ENCODE measurements at places on chromosomes 5 and 9. TPM values are rescaled to one million over a fixed set of nuclear protein-coding genes. Genes with fewer than 3 reads are reported as not detected.

MSX2 gene
- polyA plus RNA-seq = 0.62 TPM

HSPA5 gene
- polyA plus RNA-seq = 415 TPM

PFN3 gene
- 0.72 TPM for polyA plus RNA-seq

SEMA5A gene
- polyA plus RNA-seq = 44.9 TPM

GLRA1 gene
- not detected for polyA plus RNA-seq

NTNG2 gene
- polyA plus RNA-seq = 0.46 TPM

PLAC8L1 gene
- polyA plus RNA-seq = 0.82 TPM

FAM221B gene
- 0.07 TPM for polyA plus RNA-seq

PCDHB7 gene
- polyA plus RNA-seq = 5.3 TPM

SLC34A3 gene
- 5.2 TPM for polyA plus RNA-seq

MCC gene
- 27.5 TPM for polyA plus RNA-seq

THBS4 gene
- polyA plus RNA-seq = 19.3 TPM

ORM2 gene
- polyA plus RNA-seq = not detected

- DNase-seq = no peak
Observed at GRCh38 chr9:31790720-31791119, 593.7 kb upstream of the ACO1 start.

- DNase-seq = no peak
Observed at GRCh38 chr5:81755320-81755719, 4.4 kb upstream of the SSBP2 start.

- DNase-seq = no peak
Observed at GRCh38 chr5:83265318-83265717, 188.0 kb downstream of the XRCC4 start.

DNA sequence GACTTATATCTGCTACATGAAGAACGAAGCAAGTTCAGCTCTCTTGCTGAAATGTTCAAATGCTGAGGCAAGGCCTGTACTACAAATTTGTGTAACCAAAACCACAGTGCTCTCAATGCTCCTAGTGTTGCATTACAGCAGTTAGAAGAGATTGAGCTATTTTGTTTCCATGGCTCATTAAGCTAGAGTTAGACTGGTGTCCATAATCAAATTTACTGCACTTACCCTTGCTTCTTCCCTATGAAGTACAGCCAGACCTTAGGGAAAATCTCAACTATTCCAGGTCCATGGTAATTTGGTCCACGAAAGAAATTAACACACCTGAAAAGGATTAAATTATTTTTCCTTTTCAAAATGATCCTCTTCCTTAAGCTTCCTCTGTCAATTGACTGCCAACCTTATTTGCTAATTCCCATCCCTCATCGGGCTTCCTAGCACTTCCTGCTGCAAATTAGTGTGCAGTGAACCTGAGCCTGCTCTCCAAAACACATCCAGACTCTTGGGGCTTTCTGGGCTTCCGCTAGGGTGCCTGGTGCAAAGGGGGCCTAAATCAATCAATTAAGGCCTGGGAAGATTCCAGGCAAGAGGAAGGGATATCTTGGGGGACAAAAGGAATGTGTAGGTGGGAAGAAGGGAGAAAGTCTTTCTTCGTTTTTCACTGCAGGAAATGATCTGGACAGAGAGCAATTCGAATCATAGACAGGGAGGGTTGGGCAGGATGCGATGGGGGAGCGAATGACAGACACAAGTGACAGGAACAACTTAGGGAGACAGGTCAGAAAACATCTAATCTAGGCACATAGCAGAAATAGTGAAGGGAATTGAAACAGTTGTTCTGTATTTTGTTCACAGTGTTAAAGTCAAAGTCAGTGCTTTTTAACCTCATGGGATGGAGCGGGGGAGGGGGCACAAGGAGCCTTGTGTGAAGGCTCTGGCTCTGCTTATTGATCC is 542.4 kb downstream of the RAB3C start:
- no peak for DNase-seq

- no peak for DNase-seq
Observed at GRCh38 chr9:89138463-89139390, 39.9 kb downstream of the SHC3 start.

- DNase-seq = no peak
Observed at GRCh38 chr5:13427827-13428557, 516.5 kb downstream of the DNAH5 start.

- no peak for DNase-seq
Observed at GRCh38 chr9:76570826-76571225, 111.8 kb downstream of the GCNT1 start.

GRCh38 chr5:67978171-67978570 is 237.4 kb upstream of the PIK3R1 start:
- DNase-seq = no peak

GRCh38 chr5:125550274-125550673 is 803.8 kb upstream of the ZNF608 start:
- DNase-seq = peak; percentile 63

DNA sequence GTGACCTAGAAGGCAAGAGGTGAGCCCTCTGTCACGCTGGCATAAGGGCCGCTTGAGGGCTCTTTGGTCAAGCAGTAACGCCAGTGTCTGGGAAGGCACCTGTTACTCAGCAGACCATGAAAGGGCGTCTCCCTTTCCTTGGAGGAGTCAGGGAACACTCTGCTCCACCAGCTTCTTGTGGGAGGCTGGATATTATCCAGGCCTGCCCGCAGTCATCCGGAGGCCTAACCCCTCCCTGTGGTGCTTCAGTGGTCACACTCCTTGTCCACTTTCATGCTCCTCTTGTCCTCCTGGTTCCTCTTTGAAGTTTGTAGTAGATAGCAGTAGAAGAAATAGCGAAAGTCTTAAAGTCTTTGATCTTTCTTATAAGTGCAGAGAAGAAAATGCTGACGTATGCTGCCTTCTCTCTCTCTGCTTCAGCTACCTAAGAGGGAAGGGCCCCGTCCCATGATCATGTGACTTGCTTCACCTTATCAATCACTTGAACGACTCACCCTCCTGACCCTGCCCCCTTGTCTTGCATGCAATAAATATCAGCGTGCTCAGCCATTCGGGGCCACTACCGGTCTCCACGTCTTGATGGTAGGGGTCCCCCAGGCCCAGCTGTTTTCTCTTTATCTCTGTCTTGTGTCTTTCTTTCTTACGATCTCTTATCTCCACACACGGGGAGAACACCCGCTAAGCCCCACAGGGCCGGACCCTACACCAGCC is 16.7 kb upstream of the SCGB3A1 start:
- no peak for DNase-seq

DNA sequence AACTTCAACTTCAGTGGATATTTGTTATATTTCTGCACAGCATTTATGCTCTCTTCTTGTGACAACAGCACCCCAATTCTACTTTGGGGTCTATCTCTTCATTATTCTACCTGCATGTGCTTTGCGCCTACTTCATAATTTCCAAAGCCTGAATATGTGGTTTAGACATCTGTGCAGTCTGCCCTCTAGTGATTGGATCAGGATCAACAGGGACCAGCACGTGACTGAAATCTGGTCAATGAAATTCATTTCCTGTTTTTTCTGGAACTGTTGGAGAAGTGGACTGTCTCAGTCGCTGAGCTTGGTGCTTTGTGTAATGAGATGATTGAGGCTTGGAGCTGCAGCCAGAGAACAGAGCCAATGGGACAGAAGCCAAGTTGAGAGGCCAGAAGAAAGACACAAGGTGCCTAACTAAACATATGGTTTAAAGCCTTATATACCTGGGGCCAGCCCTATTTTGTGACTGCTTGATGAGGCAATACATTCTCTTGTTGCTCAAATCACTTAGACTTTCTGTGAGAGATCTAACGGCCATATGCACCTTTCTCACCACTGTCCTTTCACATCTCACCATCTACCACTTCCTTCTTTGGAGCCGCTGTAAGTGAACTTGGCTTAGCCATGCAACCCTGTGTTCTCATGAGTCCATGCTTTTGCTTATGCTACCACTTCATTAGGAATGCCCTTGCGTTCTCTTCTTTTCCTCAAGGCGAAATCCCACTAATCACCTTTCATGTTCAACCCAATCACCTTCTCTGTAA is 68.8 kb upstream of the PPP2R2B start:
- no peak for DNase-seq

DNA sequence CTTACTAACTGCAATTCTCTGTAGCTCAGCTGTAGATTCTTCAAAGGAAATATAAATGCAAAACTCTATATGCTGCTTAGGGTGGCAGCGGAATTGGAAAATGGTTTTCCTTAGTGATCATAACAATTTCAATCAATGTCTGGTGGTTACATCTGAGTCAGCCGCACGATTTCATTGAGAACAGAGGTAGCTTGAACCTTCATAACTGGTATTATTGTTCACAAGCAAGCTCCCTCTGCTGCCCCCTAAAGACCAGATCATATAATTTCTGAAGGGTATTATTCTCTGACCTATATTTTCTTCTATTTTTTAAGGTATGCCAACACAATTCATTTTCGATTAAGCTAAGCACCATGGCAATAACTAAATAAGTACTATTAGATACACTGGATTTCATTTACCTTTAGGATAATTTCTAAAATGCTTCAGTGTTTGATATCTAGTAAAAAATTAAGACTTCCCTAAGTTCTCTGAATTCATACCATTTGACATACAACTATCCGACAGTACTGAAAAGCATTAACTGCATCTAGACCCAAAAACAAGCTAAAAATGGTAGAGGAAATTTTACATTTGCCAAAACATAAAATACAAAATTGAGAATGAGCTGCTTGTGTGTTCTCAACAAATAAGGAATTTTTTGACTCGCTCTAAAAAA is 181.1 kb upstream of the SPEF2 start:
- DNase-seq = peak; percentile 6

GRCh38 chr9:89770531-89771174 is 165.8 kb downstream of the GADD45G start:
- no peak for DNase-seq

GRCh38 chr5:17190242-17190778 is 27.1 kb upstream of the BASP1 start:
- peak; percentile 56 for DNase-seq

DNA sequence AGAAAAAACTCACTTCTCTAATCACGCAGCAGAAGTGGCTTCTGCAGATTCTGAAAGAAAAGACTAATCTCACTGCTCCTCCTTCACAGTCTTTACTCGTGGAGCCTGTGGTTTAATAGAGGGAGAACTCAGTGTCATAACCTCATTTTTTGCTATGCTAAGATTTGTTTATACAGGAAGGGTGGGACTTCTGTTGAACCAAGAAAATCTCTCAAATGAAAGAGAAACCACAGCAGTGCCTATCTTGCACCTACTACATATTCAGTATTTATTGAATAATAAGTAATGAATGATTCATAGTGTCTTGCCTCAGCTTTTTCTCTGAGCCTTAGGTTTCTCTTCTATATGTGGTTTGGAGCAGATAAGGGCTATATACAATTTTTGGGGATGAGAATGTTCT is 136.1 kb upstream of the DMAC1 start:
- DNase-seq = no peak

- DNase-seq = no peak
Observed at GRCh38 chr5:92998456-92998855, 582.6 kb downstream of the NR2F1-AS1 start.

DNA sequence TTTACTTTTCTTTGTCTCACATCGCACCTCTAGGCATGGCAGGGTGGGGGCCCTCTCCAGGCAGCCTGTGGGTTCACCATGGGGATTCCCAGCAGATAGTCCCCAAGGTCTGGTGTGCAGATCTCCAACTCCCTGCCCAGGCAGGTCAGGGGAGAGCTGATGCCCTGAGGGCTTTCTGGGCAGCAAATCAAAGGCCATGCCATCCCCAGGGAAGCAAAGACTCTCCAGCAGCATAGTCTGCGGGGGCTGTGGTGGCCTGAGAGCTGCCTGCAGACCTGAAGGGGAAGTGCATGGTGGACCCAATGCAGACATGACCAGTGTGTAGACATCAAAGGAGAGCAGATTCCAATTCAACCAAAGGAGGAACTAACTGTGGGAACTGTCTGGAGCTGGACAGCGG is 7.7 kb downstream of the NEURL1B start:
- no peak for DNase-seq

DNA sequence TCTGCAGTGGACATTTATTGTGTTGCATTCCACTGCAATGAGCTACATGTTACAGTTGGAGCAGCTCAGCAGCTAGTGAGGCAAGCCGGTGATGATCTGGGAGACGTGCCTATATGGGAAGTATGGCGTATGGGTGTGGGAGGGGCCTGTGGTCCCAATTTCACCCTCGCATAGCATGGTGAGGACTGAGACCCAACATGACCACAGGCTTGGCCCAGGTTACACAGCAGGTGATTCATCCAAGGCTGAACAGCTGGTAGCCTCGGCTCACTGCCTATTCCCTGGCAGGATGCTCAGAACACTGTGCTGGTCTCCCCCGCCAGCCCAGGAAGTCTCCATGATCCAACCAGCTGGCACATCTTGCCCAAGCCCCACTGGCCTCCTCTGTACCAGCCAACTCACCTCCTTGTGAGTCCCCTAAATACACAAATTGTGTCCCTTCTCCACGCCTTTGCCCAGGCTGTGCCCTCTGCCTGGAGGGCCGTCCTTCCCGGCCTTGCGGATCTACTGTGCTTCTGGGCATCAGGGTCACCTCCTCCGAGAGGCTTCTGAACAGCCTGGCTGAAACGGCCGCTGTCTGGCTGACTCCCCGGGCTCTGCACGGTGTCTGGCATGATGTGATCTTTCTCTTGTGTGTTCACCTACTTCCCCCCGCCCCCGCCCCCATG is 81.4 kb downstream of the NSUN2 start:
- no peak for DNase-seq

DNA sequence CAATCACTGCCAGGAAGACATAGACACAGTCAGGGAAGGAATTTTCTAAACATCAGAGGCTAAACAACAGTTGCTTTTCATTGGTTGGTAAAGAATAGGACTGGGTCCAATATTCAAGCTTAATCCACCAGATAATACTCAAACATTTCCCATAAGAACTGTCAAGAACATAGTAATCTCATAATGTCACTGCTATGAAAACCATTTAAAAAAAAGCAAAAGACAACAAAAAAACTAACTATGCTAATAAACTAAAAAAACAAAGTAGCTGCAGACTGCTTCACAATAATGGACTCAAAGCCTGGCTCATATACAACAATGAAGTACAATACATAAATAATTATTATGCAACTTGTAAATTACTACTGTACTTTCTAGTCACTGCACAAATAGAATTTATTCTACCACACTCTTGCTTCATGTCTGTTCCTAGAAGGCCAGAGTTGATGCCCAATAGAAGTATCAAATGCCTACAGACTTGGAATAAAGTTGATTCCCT is 148.7 kb downstream of the MLLT3 start:
- DNase-seq = no peak

DNA sequence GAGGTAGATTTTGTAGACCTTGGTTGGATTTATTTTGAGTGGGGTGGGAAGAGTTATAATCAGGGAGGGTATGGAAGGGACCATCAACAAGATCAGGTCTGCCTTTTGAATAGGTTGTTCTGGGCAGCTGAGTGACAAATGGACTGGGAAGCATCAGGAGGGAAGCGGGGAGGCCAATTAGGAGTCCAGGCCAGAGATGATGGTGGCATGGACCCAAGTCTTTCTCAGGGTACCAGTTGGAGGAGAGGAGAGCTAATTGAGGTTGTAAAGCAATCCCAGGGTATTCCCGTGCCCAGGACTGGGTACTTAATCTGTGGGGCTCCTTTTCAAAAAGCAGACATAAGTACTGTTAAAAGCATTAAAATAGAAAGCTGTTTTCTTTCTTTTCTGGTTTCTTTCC is 88.9 kb downstream of the ARHGAP26 start:
- no peak for DNase-seq

GRCh38 chr5:129616517-129616916 is 131.4 kb upstream of the MINAR2 start:
- no peak for DNase-seq

GRCh38 chr5:142602720-142603245 is 83.1 kb downstream of the FGF1 start:
- DNase-seq = no peak
